ENCODE measurements at places on chromosomes 12 and 14.

DNA sequence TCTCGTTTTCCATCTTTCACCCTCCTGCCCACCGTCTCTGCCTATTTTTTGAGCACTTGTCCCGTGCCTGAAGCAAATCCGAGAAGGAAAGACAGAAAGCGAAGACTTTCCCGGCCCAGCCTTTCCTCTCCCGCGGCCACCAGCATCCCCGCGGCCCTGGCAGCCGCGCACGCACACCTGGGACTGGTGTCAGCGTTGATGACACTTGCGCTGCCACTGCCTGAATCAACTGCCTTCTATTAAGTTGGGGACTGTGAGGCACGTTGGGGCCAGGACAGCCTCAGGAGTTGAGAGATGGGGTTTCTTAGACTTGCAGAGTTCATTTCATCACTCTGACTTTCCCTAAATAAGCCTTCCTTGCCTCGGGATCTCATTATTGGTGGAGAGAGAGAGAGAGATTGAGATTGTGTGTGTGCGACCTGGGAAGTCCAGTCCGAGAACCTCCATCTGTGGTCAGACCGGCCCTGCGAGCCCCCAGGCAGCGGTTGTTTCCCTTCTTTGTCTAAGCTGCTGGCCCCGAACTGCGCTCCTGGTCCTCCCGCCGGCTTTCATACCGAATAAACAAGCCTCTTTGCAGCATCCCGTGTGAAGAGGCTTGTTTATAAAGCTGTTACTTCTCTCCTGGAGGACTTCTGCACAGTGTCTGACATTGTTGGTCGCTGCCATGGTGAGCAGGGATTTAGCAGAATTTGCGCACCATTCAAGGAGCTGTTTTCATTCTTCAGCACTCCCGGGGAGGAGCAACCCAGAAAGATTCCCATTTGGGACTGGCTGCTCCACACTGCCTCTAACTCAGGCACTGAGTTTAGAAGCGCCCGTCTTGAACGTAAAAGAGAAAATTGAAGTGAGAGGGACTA lies 1.5 kb downstream of the PDZRN4 start:
- DNase-seq = peak; percentile 4

DNA sequence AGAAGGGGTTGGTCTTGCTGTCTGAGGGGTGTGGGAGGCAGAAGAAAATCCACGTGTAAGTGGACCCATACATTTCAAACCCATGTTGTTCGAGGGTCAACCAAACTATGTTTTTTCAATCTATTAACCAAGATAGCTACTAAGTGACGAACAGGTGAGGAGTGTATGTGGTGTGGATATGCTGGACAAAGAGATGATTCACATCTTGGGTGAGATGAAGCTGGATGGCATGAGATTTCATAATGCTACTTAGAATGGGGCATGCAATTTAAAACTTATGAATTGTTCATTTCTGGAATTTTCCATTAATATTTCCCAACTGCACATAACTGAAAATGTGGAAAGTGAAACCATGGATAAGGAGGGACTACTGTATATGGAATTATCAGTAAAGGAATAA lies 17.9 kb upstream of the KTN1 start:
- no peak for DNase-seq

DNA sequence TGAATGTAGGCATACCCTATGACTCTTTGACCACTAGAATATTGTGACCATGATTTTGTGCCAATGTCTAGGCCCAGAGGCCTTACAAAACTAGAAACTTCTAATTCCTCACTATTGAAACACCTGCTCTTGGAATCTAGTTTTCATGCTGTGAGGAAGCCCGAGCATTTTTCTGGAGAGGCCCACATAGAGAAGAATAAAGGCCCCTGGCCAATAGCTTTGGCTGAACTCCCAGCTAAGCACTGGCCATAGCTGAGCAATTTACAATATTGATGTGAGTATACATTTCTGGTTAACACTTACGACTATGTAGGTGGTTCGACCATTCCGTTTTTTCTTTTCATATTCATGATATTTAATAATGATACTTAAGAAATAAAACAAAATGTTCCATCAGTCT lies 190.3 kb downstream of the KCNH5 start:
- no peak for DNase-seq

DNA sequence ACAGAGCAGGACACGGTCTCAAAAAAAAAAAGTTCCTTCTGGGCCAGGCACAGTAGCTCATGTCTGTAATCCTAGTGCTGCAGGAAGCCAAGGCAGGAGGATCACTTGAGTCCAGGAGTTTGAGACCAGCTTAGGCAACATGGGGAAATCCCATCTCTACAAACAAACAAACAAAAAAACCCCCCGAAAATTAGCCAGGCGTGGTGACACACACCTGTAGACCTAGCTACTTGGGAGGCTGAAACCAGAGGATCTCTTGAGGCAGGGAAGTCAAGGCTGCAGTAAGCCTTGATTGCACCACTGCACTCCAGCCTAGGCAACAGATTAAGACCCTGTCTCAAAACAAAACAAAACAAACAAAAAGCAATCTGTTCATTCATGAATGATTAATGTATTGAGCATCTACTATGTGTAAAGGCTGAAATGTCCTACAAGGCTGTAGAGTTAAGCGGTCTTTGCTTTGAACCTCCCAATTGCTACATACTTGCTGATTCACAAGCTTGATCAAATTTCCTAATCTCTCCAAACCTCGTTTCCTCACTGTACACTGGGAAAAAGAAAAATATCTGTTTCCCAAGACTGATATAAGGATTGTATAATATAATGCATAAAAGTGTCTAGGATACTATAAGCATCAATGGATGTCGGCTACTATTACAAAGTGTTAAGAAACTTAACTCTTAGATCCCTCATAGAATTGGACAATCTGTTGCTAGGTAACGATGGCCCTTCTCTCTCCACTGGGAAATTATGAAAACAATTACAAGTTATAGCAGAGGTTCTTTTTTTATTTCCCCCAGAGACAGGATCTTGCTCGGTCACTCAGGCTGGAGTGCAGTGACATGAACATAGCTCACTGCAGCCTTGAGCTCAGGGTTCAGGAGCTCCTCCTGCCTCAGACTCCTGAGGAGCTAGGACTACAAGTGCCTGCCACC lies 7.9 kb upstream of the RILPL2 start:
- no peak for DNase-seq

DNA sequence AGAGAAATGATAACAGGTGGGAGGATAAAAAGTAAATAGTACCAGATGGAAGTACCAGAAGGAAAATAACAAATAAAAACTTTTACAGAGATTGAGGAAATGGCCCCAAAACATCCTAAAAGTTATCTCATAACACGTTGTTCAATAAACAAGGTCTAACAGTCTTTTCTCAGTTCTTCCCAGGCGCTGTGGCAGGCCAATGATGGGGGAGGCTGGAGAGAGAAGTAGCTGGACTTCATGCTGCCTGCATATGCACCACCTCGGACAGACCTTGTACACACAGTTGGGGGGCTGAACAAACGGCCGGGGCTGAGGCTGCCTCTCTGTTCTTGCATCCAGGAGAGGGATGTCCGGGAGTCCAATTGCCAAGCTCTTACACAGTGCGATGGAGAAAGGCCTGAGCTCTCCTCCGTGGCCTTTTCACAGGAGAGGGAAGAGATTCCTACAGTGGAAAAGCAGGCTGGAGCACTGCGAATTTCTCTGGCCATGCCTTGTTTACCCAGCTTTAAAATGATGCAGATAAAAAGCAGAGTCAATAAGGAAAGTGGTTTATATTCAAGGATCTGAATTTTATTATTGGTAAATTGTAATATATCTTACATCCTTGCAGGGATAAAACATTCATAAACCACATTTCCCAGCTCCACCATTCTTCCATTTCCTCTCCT lies 109.8 kb downstream of the PHLDA1 start:
- no peak for DNase-seq

GRCh38 chr12:120886199-120887018 lies 17.7 kb downstream of the SPPL3 start:
- no peak for DNase-seq

- peak; percentile 89 for DNase-seq
These were observed 143.6 kb upstream of the SLC16A7 start for GRCh38 chr12:59452259-59452658.

GRCh38 chr12:28186500-28186899 lies 3.8 kb upstream of the CCDC91 start:
- DNase-seq = no peak

GRCh38 chr12:55762646-55763045 lies 19.7 kb downstream of the GDF11 start:
- DNase-seq = no peak

GRCh38 chr12:64053117-64053516 lies 169.0 kb downstream of the KICS2 start:
- no peak for DNase-seq

DNA sequence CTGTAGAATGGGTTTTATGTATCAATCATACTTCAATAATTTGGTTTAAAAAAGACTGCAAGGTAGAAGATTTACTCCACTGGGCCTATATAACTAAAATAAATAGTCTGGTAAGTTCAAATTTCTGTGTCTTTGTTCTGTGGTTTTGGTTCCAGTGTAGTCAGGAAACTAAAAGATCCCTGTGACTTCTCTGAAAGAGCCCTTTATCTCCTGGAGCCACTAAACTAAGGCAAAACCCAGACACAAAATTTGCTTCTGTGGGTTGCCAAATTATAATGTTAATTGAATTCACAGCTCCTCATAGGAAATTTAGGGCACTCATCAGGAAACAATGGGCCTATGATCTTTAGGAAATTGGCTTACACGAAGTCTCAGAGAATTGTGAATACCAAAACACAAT lies 1038.4 kb downstream of the GALC start:
- no peak for DNase-seq

DNA sequence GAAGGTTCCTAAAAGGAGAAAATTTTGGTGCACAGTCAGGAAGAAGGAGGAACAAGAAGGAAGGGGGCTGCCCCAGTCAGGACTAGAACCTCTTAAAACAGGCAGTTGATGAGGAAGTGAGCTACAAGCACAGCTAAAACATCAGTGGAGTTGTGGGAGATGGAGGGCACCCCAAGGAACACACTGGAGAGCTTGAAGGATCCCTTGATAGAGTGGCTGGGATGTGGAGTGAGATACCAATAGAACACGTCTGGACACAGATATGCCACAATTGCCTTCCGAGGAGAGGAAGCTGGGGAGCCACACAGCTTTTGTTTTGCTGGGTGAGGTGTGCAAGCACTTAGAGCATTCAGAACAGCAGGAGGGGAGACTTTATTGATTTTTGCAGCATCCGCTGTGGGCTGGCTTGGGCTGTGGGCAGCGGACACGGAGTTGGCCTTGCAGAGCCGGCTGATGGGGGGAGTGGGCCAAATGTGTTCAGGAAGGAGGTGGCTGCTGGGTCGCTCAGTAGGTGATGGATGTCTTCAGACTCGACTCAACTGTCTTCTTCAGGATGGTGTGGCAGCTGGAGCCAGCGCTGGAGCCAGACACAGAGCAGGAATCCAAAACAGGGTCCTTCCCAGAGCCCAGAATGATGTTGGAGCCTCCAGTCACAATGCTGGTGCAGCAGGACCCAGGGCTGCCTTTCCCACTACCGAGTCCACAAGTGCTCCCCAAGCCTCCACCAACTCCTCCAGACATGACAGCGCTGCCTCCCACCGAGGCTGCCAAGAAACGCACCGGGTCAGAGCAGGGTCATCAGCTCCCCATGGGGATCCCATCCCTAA lies 4.7 kb upstream of the KRT79 start:
- no peak for DNase-seq

- DNase-seq = peak; percentile 40
These were observed 150.6 kb upstream of the AEBP2 start for GRCh38 chr12:19288603-19289244.

GRCh38 chr12:51217133-51217967 lies 512 bp downstream of the POU6F1 start:
- peak; percentile 31 for DNase-seq

DNA sequence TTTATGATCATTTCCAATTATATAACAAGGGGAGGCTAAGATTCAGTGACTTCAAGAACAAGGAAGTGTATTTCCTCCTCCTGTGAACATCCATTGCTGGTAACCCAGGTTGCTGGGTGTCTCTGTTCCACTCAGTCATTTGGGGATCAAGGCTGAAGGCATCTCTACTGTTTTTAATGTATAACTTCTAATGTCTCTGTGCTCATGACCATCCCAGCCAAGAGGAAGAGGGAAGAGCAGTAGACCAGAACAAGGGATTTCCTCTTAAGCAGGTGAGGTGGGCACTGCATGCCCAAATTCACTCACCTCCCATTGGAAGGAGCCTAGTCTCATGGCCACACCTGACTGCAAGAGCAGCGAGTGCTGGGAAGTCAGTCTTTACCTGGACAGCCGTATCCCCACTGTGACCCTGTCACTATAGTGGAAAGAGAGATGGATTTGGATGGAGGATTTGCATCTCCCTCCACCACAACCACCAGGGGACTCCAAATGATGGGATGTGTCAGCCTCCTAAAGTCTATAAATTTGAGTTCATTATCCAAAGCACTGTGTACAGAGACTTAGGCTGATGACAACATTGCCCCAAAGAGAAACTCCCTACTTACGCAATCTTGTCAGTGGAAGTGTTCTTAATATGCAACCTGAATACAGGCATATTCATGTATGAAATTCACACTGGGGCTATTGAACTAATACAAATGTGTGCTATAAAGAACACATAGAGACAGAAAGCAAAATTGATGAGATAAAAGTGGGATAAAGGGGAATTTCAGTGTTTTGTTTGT lies 368.7 kb downstream of the TMEM132D start:
- DNase-seq = peak; percentile 13

- DNase-seq = peak; percentile 74
These were observed 33.3 kb downstream of the ATP2A2 start for GRCh38 chr12:110314308-110314707.

GRCh38 chr12:5507944-5508343 lies 76.0 kb downstream of the NTF3 start:
- DNase-seq = no peak

DNA sequence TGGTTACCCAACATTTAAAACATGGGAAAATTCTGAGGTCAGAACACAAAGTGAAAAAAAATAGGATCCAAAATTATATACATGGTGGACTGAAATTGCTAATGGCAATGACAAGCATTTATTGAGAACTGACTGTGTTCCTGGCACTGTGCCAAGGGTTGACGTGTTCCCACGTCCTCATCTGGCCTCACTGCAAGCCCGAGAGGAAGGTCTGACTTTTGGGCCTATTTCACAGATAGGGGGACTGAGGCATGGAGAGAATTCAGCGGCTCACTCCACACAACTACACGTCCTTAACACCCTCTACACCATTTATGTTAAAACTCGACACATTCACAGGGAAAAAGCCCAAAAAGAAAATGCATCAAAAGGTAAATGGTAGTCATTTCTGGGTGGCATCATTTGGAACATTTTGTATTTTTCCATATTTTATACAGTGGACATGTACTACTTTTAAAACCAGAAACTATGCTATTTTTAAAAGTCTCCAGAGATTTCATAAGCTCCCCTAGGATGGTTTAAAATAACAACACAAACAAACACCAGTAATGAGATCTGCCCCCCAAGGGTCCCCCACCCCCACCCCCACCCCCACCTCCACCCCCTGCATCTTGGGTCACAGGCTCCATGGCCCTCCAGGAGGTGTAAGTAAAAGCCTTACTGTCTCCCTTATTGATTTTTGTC lies 27.7 kb downstream of the CLMN start:
- peak; percentile 74 for DNase-seq

DNA sequence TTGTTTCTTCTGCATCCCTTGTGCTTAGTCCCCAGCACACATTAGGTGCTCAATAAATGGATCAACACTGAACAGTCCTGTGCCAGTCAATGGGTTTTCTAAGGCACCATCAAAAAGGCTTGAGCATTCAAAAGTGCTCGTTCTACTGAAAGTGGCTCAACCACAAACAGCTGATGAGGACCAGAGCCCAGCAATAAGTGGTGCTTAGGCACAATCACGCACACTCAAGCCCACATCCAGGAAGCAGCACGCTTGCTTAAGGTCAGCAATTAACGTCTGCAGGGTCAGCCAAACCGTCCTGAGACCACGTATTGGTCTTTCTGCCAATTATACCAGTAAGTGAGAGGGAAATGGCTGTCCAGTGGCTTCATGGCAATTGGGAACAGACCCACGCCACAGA lies 56.5 kb downstream of the PRIMA1 start:
- no peak for DNase-seq

GRCh38 chr12:82242729-82243128 lies 115.5 kb downstream of the CCDC59 start:
- no peak for DNase-seq
